ENCODE measurements at places on chromosomes 12 and 14.

DNA sequence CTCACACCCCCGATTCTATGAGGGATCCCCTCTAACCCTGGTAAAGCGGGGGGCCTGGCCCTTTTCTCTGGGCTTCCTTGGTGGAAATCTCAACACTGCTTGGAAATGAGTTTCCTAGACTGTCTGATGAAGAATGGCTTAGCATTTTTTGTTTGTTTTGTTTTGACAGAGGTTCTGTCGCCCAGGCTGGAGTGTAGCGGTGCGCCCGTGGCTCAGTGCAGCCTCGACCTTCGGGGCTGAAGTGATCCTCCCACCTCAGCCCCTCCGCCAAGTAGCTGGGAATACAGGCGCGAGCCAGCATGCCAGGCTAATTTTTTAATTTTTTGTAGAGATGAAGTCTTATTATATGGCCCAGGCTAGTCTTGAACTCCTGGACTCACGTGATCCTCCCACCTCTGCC, 30.3 kb downstream of the TC2N start:
- DNase-seq = no peak

DNA sequence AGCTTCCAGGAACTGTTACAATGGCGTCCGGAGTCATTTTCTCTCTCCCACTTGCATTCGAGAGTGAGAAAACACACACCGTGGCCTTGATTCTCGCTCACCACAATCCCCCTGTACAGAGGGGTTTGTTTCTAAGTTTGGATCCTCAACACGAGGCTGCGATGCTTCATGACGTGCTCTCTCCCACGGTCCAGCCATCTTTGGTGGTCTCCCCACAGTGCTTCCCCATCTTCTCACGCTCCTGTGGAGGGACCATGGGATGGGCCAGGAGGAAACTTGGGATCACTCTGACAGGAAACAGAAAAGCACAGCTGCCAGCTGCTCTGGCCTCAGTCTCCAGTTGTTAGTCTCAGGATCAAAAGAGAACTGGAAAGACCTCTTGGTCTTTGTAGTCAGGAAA, 28.1 kb downstream of the OR10P1 start:
- no peak for DNase-seq

DNA sequence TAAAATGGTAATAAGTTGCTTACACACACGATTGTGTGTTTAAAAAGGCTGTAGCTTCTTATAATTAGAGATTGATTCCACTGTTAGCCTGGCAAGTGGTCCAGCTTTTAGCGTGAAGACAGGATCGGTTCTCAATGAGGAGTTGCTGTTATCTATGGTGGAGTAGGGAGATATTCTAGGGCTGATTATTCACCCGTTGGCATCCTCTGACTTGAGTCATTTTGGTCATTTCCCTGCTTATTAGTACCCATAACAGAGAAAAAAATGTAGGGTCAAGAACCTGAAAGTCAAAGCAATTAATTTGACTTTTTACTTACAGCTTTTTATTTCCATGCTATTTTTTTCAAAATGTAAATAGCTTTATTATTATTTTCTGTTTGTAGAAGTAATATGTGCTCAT, 76.0 kb downstream of the KCNK13 start:
- DNase-seq = no peak

DNA sequence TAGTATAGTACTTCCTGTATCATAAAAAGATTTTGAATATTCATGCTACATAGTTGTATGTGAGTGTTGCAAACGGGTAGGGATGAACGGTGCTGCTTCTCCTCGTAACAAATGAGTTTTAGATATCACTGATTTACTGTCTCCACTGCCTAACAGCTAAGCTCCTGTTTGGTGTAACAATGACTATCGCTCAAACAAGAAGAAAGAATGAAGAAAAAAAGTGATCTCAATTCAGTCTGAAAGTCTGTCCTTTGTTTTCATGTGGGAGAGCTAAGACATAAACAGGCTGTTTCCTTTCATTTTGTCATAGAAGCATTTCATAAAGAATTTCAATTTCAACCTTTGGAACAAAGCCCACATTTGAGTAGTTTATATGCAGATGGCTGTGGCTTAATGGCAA, 26.1 kb upstream of the RTRAF start:
- DNase-seq = no peak

DNA sequence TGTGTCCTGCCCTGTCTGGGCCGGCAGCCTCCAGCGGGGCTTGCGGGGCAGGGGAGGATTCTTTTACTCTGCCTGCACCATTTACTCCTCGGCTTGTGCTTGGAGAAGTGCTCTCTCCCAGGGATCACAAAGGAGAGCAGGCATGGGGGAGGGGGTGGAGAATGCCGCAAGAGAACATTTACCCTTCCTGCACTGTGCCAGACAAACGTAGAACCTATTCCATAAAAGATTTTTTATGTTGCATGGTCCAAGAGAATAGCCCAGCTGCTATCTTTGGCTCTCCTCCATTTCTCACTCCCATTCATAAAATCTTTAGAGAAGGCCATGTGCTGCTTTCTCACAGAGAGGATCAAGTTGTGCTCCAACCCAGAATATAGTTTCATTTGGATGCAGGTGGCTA, 159.4 kb downstream of the SPTSSA start:
- no peak for DNase-seq

DNA sequence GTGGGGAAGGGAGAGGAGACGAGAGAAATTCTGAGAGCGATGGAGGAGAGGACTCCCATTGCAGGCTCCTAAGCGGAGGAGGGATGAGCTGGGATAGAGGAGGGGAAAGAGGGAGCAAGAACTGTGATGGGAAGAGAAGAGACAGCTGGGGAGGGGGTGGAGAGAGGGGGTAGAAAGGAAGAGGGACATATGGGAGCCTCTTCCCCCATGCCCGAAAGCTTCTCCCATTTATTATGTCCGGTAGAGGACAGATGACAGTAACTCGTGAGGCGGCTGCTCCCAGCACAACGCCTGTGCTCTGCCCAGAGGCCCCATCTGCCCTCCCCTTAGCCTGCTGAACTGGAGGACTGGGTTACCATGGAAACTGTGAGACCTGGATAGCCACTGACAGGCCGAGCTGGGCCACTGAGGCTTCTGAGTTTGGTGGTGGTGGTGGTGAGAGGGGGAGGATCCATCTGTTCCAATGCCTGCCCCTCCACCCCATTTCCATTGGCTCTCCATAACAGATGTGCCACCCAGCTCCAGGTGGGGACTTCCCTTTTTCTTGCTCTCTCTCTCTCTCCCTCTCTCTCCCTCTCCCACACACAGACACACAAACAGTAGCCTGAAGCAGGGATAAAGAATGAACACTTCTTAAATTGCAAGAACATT, 8.3 kb downstream of the CPNE6 start:
- no peak for DNase-seq

- DNase-seq = no peak
Observed at GRCh38 chr14:85056267-85056666, 473.7 kb upstream of the FLRT2 start.

Data from OCI-LY7 (cell line).